ENCODE measurements at places on chromosomes 13 and 19. TPM values are rescaled to one million over a fixed set of nuclear protein-coding genes. Genes with fewer than 3 reads are reported as not detected.

Gene LRRC8E
- total RNA-seq = 6.6 TPM

Gene SLC8A2
- 0.49 TPM for total RNA-seq

DNA sequence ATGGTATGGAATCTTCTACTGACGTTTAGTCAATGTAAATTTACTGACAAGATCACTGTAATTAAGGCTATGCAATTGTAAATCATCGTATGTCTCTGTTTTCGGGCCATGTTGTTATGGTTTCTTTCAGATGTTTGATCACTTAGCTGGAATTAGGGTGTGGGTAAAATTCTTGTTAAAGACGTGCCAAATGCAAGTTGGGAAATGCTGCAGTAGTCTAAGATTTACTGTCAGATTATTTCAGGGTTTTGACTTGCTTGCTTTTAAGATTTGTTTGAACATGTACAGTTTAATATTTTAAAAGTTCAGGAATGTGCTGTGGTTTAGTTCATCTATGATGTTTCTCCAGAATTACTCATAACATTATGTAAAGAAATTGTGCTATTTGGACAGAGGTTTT lies 10.8 kb downstream of the NDFIP2 start:
- peaks cover 57% of the 10 kb centered on the region for H3K4me1 ChIP-seq
- H3K36me3 ChIP-seq = no peaks in the 10 kb centered on the region
- no peaks in the 10 kb centered on the region for H3K27me3 ChIP-seq
- DNase-seq = no peak
- H3K27ac ChIP-seq = peak overlapping the region; percentile 3

DNA sequence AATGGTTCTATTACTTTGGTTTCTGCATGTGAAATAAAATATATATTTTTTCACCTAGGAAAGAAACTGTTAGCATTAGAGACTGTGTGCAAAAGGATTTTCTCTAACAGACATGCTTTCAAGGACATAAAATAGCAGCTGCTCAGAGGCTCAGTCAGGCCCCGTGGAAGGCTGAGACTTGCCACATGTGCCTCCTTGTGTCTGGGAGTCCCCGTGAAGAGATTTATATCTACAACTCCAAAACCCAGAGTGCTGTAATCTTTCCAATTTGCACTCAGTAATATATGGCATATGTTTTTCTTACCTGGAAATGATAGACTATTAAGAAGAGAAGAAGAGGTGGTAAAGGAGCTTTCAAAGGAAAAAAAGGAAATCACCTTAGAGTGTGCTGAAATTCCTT lies 371.6 kb upstream of the OBI1 start:
- no peaks in the 10 kb centered on the region for H3K36me3 ChIP-seq
- no peak for DNase-seq
- no peak overlapping the region for H3K27ac ChIP-seq
- H3K27me3 ChIP-seq = no peaks in the 10 kb centered on the region
- no peak overlapping the region for H3K4me3 ChIP-seq

DNA sequence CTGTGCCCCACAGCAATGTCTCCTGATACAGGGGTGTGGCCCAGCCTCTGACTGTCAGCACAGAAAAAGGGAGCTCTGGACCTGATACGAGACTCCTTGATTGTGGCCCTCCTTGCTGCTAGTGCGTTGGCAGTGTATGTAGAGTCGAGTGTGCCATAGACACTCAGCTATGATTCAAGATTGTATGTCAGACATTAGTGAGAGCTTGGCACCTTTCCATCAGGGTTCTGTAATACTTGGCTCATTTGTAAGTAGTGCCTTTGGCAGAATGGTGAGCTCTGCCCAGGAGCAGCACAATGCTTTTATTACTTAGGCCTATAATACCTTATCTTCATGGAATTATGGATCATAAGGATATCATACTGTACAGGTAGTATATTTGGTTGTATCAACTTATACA lies 83.4 kb downstream of the ATP8A2 start:
- no peaks in the 10 kb centered on the region for H3K27me3 ChIP-seq
- no peak overlapping the region for H3K4me3 ChIP-seq
- no peaks in the 10 kb centered on the region for H3K36me3 ChIP-seq
- no peak overlapping the region for H3K27ac ChIP-seq
- no peaks in the 10 kb centered on the region for H3K4me1 ChIP-seq

DNA sequence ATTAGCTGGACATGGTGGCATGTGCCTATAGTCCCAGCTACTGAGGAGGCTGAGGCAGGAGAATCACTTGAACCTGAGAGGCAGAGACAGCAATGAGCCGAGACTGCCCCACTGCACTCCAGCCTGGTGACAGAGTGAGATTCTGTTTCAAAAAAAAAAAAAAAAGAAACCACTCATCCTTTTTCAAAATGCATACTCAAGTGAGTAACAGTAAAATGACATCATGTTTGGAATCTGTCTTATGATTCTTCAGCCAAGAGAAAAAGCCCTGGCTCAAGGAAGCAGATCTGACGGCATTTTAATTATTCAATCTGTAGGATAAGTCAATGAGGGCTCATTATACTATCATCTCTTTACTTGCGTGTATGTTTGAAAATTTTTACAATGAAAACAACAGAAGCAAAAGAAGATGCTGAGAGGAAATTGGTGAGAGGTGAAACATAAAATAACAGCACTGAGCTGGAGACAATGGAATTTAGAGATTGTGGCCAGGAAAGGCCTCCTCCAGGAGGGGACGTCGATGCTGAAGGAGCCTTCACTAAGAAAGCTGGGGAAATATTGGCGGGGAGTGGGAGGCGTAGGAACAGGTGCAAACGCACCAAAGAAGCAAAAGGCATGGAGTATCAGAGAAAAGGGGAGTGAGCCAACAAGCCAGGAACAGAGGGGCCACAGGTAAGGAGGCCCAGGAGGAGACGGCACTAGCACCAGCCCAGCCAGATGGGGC lies 12.9 kb upstream of the CCNE1 start:
- no peaks in the 10 kb centered on the region for H3K27me3 ChIP-seq
- no peak for DNase-seq
- H3K36me3 ChIP-seq = no peaks in the 10 kb centered on the region
- H3K4me1 ChIP-seq = no peaks in the 10 kb centered on the region

DNA sequence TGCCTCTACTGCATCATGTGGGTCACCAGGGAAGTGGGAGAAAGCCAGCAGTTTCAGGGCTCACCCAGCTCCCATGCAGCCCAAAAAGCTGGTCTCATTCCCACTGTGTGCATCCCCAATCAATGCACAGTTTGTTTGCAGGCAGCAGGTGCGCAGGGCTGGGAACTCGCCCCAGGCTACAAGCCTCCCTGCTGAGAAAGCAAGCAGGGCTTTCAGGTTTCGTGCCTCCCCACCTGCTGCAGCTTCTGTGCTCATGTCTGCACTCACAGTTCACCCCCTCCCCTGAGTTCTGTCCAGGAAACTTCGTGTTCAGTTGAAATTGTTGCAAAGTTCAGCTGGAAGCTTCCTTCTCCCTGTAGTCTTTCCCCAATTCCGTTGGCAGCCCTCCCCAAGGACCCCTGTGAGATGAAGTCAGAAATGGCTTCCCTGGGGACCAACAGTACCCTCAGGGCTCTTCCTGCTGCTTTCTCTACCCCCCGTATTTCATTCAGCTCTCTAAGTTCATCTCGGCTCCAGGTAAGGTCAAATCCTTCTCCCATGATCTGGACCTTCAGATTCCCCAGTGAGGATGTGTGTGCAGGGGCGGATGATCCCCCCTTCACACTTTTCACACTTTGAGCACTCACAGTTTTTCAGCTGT lies 10.3 kb upstream of the KLK3 start:
- H3K36me3 ChIP-seq = no peaks in the 10 kb centered on the region
- H3K4me1 ChIP-seq = no peaks in the 10 kb centered on the region
- H3K27ac ChIP-seq = no peak overlapping the region
- no peaks in the 10 kb centered on the region for H3K27me3 ChIP-seq
- no peak for DNase-seq

GRCh38 chr13:112732679-112733078 lies 42.8 kb downstream of the ATP11A start:
- no peak overlapping the region for H3K27ac ChIP-seq
- H3K4me3 ChIP-seq = no peak overlapping the region
- no peaks in the 10 kb centered on the region for H3K4me1 ChIP-seq
- H3K27me3 ChIP-seq = no peaks in the 10 kb centered on the region
- H3K36me3 ChIP-seq = no peaks in the 10 kb centered on the region

GRCh38 chr13:91896547-91896946 lies 498.1 kb downstream of the GPC5 start:
- H3K27ac ChIP-seq = no peak overlapping the region
- H3K27me3 ChIP-seq = no peaks in the 10 kb centered on the region
- no peak overlapping the region for H3K4me3 ChIP-seq
- H3K4me1 ChIP-seq = no peaks in the 10 kb centered on the region
- DNase-seq = no peak

- H3K27me3 ChIP-seq = no peaks in the 10 kb centered on the region
- no peak for DNase-seq
- no peak overlapping the region for H3K27ac ChIP-seq
- H3K36me3 ChIP-seq = no peaks in the 10 kb centered on the region
- H3K4me1 ChIP-seq = no peaks in the 10 kb centered on the region
Measured at GRCh38 chr13:109697936-109698335, 88.4 kb downstream of the IRS2 start.

DNA sequence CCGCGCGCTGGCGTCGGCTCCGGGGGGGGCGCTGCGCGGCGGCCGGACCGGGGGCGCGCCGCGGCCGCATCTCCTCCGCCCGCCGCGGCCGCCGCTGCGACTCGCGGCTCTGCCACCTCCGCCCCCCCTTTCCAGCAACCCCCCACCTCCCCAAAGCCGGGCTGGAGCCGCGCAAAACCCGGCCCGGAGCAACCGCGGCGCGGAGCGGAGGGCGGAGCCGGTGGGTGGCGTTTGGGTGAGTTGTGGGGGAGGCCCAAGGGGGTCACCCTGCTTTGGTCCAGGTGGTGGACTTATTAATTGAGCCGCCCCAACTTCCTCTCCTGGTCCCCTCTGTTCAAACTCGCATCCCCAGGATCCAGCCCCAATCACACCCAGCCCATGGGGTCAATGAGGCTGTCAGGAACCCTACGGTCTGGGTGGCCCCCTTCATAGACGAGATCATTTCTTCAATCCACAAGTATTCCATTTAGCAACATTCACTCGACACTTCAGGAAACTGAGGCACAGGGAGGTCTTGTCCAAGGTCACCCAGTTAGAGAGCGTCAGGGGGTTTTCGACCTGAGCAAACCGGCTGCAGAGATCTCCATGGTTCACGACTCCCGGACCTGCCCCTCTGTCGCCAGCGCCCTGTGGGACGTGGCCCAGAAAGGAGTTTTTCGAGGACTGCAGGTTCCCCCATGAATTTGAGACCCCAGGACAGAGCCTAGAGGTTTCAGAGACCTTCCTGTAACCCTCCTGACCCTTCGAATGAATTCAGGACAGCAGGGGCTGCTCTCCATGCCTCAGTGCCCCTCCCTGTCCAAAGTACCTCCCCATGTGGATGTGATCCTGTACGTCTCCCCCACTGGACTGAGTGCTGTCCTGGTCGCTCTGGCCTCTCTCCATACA lies 22.4 kb upstream of the SEMA6B start:
- H3K36me3 ChIP-seq = no peaks in the 10 kb centered on the region
- no peak for DNase-seq
- H3K4me1 ChIP-seq = peaks cover 16% of the 10 kb centered on the region
- H3K27me3 ChIP-seq = no peaks in the 10 kb centered on the region
- H3K4me3 ChIP-seq = no peak overlapping the region

GRCh38 chr13:100984085-100984705 lies 309.6 kb upstream of the TMTC4 start:
- H3K36me3 ChIP-seq = no peaks in the 10 kb centered on the region
- H3K4me3 ChIP-seq = no peak overlapping the region
- H3K27ac ChIP-seq = no peak overlapping the region

GRCh38 chr13:113457510-113457909 lies 4.2 kb upstream of the ADPRHL1 start:
- no peaks in the 10 kb centered on the region for H3K4me1 ChIP-seq
- H3K4me3 ChIP-seq = no peak overlapping the region
- peaks cover 51% of the 10 kb centered on the region for H3K36me3 ChIP-seq
- H3K27me3 ChIP-seq = no peaks in the 10 kb centered on the region
- H3K27ac ChIP-seq = no peak overlapping the region
- DNase-seq = no peak

- no peaks in the 10 kb centered on the region for H3K4me1 ChIP-seq
- H3K4me3 ChIP-seq = no peak overlapping the region
- H3K27me3 ChIP-seq = no peaks in the 10 kb centered on the region
- no peak overlapping the region for H3K27ac ChIP-seq
- DNase-seq = no peak
- no peaks in the 10 kb centered on the region for H3K36me3 ChIP-seq
Measured at GRCh38 chr13:103187721-103188156, 121.5 kb upstream of the SLC10A2 start.

GRCh38 chr13:105908586-105908985 lies 626.9 kb downstream of the EFNB2 start:
- DNase-seq = no peak
- H3K27me3 ChIP-seq = no peaks in the 10 kb centered on the region
- no peak overlapping the region for H3K4me3 ChIP-seq

- H3K4me3 ChIP-seq = no peak within 1 kb of the TSS
- no peaks in the 10 kb centered on the region for H3K36me3 ChIP-seq
- no peak for DNase-seq
- H3K27ac ChIP-seq = no peak within 1 kb of the TSS
- no peaks in the 10 kb centered on the region for H3K27me3 ChIP-seq
- H3K4me1 ChIP-seq = peaks cover 26% of the 10 kb centered on the region
Measured at GRCh38 chr19:10111405-10111811, at the start of gene P2RY11. P2RY11 (plus strand) TSS chr19:10111693; CDS start chr19:10111722, 29 bp downstream.

DNA sequence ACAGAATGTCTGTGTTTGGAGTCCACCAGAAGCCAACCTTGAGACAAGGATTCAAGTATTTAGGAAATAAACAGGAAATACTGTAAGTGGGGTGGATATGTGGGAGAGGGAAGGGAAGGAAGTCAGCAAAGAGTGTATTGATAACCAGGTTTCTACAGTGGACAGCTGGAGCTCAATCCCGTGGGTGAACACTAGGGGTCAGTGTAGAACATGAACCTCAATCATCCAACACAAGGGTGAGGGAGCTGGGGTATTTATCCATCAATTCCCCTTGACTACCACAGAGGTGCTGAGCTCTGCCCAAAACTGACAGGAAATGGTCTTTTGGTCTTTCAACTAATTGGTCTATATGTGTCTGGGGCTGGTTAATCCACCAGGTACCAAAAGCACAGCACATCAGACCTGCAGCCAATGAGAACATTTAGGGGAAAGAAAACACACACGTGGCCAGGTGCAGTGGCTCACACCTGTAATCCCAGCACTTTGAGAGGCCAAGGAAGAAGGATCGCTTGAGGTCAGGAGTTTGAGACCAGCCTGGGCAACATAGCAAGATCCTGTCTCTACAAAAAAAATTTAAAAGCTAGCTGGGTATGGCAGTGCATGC lies 5.6 kb upstream of the SYDE1 start:
- no peak overlapping the region for H3K4me3 ChIP-seq
- DNase-seq = no peak
- no peak overlapping the region for H3K27ac ChIP-seq
- no peaks in the 10 kb centered on the region for H3K27me3 ChIP-seq
- H3K4me1 ChIP-seq = no peaks in the 10 kb centered on the region

DNA sequence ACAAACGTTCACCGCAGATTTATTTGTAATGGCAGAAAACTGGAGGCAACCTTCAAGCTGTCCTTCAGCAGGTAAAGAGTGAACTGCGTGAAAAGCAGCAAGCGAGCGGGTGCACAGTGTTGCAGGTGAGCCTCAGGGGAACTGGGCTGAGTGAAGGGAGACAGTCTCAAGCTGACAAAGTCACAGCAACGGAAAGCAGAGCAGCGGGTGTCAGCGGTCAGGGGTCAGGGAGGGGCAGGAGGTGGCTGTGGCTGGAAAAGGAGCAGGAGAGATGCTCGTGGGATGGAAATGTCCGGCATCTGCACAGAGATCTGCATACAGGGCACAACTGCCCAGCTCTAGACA lies 8.5 kb upstream of the RASA3 start:
- DNase-seq = no peak
- no peak overlapping the region for H3K4me3 ChIP-seq
- H3K27me3 ChIP-seq = no peaks in the 10 kb centered on the region
- no peaks in the 10 kb centered on the region for H3K36me3 ChIP-seq
- peaks cover 28% of the 10 kb centered on the region for H3K4me1 ChIP-seq

GRCh38 chr19:39705578-39706188 lies 1.4 kb downstream of the LGALS14 start:
- H3K4me1 ChIP-seq = no peaks in the 10 kb centered on the region
- H3K4me3 ChIP-seq = no peak overlapping the region
- H3K36me3 ChIP-seq = no peaks in the 10 kb centered on the region
- no peak for DNase-seq

Measured in vagina (tissue), 2 donors.